Neuronal stem cell (in vitro differentiated cells): ENCODE measurements at places on chromosomes 7 and 10.

DNA sequence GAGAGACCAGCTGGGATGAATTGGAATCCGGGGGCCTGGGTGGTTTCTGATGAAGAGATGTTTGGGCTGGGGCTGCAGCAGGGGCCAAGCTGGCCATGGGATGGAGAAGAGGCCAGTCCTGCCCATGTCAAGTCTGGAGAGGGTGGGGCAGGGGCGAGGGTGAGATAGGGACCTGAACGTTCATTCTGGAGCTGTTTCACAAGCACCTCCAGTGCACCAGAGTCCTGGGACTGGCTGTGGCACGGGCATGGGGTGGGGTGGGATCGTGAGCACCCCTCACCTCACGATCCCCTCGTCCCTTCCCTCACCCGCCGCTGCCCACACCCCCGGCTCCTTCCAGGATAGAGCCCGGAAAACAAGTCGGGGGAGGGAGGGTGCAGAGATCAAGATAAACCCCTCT is 25.8 kb upstream of the PSMG3 start:
- DNase-seq = no peak

- DNase-seq = no peak
These were observed 32.2 kb upstream of the ITGB8 start for GRCh38 chr7:20298486-20298901.

GRCh38 chr10:13445656-13446400 is 83.0 kb downstream of the BEND7 start:
- DNase-seq = no peak

DNA sequence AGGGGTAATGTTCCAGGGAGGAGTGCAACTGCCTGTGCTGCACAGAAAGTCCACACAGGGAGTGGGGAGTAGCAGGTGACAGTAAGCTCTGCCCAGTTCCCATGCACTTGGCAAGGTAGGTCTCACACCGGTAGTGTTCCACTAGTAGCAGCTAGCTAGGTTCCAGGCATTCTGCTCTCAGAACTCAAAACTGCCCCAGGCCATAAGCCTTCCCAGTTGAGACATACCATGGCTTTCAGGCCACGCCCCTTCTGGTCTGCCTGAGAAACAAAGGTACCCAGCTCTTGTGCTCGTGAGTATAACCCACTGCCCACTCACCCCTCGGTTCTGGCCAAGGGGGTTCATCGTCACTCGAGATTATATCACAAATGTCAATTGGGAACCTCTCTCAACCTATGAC is 12.6 kb downstream of the CASP7 start:
- DNase-seq = no peak

- no peak for DNase-seq
These were observed 137.7 kb upstream of the MDFIC start for GRCh38 chr7:114784177-114784576.

DNA sequence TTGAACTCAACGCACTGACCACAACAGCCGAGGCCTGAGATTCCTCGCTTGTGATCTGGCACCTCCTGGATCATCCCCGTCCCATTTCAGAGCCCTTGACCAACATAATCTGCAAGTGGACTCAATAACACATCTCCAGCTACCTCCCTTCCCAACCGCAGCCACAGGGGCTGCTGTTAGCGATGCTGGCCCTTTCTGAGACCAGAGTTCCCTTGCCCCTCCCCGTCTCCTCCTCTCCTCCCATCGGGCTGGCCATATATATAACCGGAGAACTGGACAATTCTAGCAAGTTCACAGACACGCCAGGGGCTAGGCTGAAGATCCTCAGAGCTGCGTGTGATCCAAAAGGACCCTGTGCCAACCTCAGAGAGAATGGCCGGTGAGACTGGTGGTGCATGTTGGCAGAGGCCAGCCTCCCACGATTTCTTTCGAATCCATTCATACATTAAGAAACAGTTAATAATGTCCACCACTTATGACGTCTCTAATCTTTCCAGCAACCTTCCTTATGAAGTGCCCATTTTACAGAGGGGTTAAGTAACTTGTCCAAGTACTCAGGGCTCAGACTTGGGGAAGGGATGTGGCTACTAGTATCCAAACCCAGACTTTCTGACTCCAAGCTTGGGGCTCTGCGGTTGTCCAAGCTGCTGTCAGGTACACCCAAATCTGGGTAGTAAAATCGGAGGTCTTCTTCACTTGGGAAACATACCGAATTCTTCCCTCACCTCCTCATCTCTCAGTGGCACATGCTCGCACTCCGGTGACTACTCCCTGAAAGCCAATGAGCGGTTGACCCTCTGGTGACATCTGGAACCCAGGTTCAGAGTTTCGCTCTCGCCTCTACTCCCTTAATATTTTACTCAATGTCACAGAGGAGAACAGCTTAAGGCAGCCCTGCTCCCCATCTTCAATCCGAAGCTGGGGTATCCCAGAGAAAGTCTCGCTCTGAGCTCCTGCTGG is 11.2 kb upstream of the FEZF1 start:
- no peak for DNase-seq
